Myocyte (in vitro differentiated cells): ENCODE measurements at places on chromosomes 7 and 10.

GRCh38 chr7:135573541-135573940 is 15.8 kb downstream of the NUP205 start:
- peak; percentile 9 for DNase-seq

GRCh38 chr10:96840841-96841518 is 8.9 kb downstream of the LCOR start:
- DNase-seq, result no peak

GRCh38 chr10:99234041-99234790 is 1.4 kb downstream of the HPSE2 start:
- DNase-seq, result no peak

DNA sequence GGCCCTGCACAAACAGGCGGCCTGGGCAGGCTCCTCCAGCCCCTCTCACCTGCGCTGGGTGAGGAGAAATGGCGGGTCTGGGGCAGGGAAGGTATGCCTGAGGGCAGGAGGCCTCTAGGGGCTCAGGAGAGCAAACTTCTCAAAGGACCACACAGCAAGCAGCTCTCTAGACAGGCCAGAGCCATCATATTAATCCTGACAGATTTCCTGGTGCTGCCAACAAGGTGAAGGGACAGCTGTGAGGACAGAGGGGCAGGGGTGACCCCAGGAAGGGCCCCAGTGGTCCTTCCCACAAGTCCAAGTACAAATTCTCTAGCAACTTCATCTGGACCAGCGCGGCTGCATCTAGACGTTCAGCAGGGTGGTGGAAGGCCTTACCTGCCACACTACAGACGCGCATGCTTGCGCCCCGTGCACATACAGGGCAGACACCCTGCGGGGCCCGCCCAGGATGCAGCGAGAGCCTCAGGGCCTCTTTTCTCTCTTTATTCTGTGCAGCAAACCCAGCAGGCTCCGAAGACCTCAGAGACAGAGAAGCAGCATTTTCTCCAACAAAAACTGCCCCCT is 62.1 kb downstream of the ZRANB1 start:
- no peak for DNase-seq

DNA sequence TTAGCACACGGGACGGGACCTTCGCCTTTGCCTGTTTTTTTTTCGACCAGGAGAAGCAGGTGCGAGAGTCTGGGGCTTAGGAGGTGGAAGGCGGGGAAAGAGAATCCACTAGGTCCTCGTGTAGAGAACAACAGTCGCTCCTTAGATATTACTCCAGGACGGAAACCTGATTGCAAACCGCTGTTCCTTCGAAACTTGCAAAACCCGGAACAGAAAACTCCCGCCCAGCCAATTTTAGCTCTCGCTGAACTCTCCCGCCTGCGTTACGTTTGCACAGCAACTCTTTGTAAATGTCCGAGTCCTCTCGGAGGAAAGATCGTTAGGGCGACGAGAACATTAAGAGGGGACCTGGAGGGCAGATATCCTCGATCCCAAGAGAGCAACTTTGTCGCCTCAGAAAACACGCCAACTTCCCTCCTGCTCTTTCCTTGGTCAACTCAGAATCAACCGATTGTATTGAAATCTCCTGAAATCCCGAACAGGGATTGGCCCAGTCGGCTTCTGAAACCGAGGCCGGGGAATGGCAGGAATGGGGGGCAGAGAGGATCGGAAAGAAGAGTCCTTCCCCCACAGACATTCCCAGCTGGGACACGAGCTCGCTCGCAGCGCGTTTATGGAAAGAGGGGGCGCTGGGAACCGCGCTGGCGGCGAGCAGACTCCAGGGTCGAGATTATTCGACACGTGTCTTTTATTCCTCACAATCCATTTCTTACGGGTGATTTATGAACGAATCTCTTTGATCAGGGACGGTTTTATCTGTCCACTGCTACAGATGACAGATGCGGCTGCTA is 9.9 kb downstream of the TWIST1 start:
- peak; percentile 70 for DNase-seq

DNA sequence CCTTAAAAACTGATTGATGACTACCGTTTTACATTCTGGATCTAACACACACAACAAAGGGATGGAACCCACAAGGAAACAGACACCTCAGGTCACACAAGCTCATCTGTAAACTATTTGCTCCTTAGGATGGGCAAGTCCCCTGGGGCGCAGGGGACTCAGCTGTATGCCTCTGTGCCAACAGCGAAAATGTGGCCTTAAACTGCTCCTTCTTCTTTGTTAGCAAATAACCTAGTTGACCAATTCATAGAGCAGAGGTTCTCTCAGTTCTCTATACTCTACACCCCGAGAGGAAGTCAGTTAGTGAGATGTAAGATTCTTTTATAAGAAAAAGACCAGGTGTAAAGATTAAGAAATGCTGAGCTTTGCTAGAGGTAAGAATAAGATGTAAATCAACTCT is 181.9 kb upstream of the PRSS58 start:
- DNase-seq, result no peak
